CD4-positive, alpha-beta T cell treated with Interleukin-17A for 4 hours (primary cell): ENCODE measurements at places on chromosomes 7 and 10.

- DNase-seq, result no peak
These were observed 158.8 kb downstream of the NXPH1 start for GRCh38 chr7:8592167-8592566.

DNA sequence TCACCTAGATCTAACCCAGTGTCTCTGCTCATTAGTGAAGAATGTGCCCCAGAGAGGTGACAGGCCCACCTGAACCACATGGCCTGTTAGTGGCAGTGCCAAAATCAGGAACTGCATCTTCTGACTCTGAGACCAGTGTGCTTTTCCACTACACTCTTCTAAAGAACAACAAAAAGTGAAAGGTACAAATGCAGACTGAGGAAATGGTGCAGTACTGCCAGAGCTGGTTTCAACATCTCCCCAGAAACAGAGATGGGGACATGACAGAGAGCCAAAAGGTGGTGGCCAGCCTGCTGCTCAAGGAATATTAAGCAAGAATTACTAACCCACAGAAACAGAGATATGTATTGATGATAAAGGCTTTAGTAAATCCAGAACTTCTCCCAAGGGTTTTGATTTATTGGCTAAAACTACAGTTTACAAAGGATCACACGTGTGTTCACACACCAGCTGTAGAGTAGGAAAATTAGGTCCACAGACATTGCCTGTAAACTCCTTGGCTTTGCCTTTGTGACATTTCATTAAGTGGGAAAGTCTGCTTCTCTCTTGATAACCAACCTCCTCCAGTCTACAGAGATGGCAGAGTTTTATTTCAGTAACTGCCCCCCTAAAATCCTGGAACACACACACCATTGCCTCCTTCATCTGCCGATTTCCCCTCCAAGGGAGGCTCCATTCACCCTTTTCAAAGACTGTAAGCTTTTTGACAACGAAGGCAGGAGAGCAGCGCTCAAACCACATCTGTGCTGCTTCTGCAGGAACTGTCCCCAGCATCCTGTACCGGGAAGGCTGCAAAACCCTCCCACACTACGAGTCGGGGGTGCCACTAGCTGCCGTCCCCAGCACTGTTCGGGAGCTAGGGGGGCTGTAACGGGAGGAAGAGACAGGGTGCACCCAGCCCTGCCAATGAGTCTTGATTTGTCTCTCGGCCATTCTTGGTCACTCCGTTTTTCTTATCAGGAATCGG, 29.8 kb downstream of the GSDME start:
- no peak for DNase-seq

- DNase-seq, result no peak
These were observed 219.6 kb downstream of the PHF14 start for GRCh38 chr7:11193131-11193867.

DNA sequence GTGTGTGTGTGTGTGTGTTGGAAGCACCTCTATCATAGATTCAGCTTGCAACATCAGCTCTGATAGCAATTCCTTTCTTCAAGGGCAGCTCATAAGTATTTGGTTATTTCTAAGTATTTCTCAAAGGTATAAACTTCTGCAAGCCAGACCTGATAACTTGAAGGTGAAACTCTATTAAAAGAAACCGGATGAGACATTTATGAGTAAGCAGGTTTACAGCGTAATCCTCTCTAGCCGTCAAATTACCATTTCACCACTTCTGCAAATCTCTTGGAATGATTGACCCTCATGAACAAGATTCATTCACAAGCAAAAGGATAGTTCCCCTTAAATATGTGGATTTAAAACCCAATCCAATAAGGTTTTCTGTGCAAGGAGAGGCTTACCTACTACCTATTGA, 23.1 kb downstream of the PDE1C start:
- DNase-seq, result no peak

- DNase-seq, result no peak
These were observed 158.5 kb downstream of the GALNT17 start for GRCh38 chr7:71290452-71290851.

- no peak for DNase-seq
These were observed 36.4 kb downstream of the ANTXRL start for GRCh38 chr10:46323176-46323575.

DNA sequence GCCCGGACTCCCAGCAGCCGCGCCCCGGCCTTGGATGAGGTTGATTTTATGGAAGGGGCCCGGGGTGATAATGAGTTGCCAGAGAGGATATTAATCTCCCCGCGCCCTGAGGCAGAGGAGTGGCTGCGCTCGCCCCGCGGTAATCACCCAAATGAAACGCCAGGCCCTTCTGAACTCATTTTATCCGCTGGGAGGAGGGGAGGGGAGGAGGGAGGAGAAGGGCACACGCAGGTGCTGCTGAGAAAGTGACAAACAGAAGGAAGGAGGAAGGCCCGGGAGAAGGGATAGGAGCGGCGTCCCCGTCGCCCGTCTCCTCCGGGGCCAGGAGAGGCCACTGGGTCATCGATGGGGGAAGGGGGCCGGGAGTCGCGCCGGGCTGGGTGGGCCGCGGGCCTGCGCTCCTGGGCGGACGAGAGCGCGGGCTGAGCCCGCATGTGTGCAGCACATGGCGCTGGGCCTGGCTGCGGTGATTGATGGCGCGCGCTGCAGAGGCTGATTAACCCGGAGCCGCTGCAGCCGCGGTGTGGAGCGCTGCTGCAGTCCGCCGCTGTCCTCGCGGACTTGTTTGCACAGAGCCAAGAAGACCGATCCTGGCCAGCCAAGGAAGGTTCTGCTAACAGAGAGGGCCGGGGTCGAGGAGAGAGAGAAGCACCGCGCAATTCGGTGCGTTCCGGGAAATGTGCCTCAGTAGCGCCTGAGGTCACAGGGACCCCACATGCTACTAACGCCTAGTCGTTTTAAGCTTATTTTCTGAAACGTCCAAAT, 6.5 kb downstream of the MNX1 start:
- no peak for DNase-seq

DNA sequence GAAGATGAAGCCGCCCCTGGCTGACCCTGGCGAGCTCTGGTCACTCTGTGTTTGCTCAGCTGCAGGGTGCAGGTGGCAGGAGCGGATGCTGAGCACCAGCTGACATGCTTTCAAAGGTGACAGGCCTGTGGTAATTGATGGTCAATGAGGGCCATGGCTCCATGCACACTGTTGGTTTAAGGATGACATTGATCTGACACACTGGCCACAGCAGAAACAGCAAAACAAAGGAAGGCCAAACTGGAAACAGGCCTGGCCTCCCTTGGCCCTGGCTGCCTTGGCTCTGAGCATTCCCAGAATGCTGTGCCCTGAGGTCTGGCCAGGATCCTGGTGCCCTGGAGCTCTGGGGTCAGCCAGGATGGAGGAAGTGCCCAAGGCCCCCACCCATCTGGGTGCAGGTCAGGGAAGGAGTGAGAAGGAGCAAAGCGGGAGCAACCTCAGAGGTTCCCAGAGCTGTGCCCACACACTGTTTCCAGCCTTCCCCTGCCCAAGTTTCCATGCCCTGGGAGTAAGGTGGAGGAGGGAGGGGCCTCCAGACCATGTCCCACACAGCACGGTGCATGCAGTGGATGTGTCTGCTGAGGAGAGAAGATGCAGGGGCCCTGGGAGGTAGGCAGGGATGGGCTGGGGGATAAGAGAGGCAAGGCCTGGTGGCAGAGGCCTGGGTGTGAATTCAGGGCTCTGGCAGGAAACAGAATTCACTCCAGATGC, 302.2 kb downstream of the RPS24 start:
- no peak for DNase-seq

DNA sequence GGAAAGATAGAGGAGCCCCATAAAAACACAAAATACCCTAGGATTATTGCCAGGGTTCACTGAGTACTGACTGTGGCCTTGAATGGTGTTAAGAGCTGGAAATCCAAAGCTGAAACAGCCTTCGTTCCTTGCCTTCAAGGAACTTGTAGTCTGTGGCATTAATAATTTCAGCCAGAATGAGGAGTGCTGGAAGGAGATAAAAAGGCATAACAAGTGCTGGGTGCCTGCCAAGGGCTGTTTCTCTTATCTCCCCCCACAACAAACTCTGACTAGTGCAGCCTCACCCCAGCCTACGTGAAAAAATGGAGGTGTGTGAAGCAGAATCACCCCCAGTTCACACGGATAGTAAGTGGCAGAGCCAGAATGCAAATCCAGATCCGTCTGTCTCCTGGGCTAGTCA, 199.1 kb upstream of the LYZL2 start:
- DNase-seq, result no peak

- DNase-seq, result peak; percentile 3
These were observed 914 bp downstream of the ZNF37A start for GRCh38 chr10:38094927-38095574.

DNA sequence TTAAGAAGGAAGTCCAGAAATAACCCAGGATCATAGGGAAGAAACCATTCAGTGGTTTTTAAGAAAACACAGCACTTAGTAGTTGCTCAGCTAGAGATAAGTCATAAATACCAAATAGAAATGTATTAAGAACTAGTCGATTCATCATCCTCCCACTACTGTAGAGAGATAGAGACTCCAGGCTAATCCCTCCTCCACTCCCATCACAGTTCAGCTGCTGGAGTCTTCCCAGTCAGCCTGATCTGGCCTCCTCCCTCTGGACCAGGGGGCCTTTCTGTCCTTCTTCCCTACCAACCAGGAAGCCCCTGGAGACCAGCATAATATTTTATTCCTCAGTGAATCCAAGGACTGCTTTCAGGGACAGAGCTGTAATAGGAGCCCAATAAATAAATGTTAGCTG, 294.1 kb upstream of the YAE1 start:
- no peak for DNase-seq

GRCh38 chr10:86520871-86521677, 518 bp downstream of the WAPL start:
- peak; percentile 45 for DNase-seq

GRCh38 chr7:153247926-153248325, 488.4 kb downstream of the ACTR3B start:
- no peak for DNase-seq

DNA sequence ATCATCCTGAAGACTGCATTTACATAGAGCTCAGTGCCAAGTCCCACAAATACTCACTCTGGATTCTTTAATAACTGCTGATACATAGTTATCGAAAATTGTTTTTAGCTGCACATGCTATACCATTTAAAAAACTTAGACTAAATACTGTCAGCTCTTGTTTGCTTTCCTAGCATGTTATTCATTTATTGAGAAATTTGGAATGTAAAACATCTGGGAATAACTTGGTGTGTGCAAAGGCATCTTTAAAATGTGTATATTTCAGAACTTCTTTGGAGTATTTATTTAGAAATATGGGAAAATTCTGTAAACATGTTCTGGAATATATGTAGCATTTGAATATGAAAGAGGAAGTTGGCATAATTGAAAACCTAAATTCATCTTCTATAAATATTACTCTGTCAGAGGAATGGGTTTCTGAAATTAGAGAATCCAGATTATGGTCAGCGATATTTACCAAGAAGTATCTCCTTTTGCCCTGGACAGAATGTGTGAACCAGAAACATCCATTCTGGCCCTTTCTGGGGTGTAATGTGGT, 119.7 kb downstream of the ARID5B start:
- no peak for DNase-seq

GRCh38 chr7:70830426-70830825, 301.5 kb upstream of the GALNT17 start:
- no peak for DNase-seq

- no peak for DNase-seq
These were observed 86.8 kb upstream of the CACNA2D1 start for GRCh38 chr7:82530361-82530760.

- no peak for DNase-seq
These were observed 23.5 kb upstream of the KCNMA1 start for GRCh38 chr10:77661100-77661499.

GRCh38 chr7:79286181-79286580, 167.3 kb downstream of the MAGI2 start:
- no peak for DNase-seq

- no peak for DNase-seq
These were observed 3.6 kb downstream of the ZNF438 start for GRCh38 chr10:31028081-31028480.

GRCh38 chr10:95297402-95297801, 6.6 kb upstream of the PDLIM1 start:
- no peak for DNase-seq

DNA sequence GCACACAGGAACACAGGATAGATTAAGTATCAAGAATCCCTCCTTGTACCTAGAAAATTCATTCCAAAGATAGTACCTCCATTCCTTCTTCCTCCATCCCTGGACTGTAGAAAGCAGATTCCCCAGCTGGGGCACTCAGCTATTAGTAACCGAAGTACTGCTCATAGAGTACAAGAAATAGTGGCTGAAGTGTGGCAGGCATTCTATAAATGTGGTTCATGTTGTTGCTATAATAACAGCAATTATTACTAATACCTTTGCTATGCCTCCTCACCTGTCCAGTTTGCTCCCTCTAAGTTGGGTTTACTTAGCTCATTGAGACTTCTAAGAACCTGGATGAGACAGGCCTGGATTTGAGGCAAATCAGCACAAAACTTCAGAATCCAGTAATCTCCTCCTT, 453.2 kb downstream of the GRM8 start:
- DNase-seq, result no peak

DNA sequence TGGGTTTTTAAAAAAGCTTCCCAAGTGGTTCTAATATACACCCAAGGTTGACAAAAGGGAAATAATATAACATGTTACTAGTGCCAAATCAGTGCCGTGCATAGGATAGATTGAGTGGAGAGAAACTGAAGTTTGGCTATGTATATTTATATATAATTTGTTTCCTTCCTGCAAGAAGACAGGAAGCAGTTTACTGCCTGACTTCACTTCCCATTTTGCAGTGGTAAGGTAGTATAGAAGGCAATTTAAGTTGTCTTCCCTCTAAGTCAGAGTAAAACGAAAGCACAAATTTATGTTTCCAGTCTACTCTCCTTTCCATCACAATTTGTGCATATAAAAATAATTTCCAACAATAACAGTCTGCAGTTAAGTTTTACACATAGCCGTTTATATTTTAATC, 3.4 kb upstream of the HYCC1 start:
- DNase-seq, result no peak

DNA sequence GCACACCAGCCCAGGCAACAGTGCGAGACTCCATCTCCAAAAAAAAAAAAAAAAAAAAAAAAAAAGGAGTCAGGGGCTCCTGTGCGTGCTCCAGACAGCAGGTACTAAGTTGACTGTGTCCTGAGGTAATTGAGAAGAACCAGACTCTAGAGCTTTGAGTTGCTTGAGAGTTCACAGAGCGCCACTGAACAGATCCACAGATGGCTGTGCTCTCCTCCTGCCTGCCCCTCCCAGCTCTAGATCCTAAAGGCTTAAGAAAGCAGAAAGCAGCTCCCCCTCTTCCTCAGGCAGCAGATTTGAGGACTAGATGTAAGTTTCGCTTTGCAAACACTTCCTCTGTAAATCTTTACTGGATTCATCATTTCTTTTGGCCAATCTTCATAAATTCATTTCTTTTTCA, 38.7 kb downstream of the SHH start:
- DNase-seq, result no peak

GRCh38 chr7:74599244-74599643, 58.3 kb upstream of the GTF2I start:
- no peak for DNase-seq
